Left ventricle myocardium superior (tissue), 1 donor: ENCODE measurements at places on chromosomes 11 and 22. TPM values are rescaled to one million over a fixed set of nuclear protein-coding genes. Genes with fewer than 3 reads are reported as not detected.

DNA sequence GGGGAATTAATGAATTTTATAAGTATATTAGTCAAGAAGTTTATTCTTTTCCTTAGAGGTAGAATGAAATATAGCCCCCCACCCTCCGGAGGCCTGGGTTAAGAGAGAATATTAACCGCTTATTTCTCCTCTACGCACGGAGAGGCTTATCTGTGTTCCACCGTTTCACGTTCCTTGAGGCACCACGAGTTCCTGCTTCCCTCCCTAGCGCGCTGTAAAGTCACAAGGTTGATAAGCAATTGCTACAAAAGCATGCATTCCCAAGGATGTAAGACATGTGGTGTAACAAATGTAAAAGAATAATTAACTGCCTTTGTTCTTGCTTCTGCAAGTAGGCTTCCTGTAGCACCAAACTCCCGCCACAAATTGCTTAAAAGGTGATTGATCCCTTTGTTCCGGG, 1.5 kb upstream of the ANKRD42 start:
- DNase-seq: no peak

DNA sequence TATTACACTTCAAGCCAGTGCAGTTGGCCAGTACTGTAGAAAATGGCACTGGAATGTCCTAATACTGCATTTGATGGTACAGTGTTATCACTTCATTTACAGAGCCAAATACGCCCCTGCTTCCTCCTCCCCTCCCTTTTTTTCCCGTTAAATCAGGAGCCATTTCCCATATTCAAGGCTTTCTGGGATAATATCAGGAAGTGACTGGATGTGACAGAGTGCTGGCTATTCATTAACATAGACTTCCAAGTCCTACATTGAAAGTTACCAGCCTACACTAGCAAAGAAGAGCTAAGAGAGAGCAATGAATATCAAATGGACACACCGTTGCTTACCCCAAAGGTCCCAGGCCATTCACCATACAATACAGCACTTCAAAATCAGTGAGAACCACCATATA, 32.1 kb upstream of the ABCC8 start:
- no peak for DNase-seq

DNA sequence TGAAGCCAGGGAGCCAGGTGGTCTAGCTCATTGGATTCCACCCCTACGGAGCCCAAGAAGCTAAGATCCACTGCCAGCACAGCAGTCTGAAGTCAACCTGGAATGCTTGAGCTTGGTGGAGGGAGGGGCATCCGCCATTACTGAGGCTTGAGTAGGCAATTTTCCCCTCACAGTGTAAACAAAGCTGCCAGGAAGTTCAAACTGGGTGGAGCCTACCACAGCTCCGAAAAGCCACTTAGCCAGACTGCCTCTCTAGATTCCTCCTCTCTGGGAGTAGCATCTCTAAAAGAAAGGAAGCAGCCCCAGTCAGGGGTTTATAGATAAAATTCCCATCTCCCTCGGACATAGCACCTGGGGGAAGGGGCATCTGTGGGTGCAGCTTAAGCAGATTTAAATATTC, 620.3 kb downstream of the NELL1 start:
- no peak for DNase-seq

DNA sequence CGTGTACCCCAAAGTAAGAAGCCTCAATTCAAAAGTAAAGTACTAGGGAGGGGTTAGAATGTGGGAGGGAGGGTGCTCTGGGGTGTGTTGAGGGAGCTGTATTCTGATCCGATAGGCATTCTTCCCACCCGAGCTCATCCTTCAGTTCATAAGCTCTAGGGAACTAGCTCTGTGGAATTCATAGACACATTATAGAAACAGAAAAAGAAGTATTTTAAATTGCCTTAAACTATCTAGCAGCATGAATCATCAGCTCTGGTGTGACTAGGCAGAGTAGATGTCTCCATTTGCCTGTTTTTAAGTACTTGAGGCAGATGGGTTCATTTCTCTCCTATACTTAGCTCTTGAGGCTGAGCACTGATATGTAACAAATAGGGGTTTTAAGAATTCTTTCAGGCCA, 7.3 kb upstream of the SGSM3 start:
- no peak for DNase-seq

GRCh38 chr11:61048368-61049062, 53.8 kb upstream of the CD5 start:
- DNase-seq: no peak

DNA sequence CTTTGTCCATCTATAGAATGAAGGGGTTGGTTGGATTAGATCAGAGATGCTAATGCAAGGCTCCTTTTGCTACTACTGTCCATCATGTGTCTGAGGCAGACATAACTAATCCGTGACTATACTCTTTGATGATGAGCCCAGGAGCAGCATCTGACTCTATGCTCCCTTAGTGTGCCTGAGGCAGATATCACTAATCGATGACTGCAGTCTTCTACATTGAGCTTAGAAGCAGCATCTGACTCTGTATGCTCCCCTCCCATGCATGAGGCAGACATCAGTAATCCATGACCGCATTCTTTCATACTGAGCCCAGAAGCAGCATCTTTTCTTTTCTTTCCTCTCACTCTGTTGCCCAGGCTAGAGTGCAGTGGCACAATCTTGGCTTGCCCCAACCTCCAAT, 4.2 kb downstream of the TCN2 start:
- DNase-seq: no peak

The TRIM29 gene
- total RNA-seq: 0.50 TPM

The GNAZ gene
- total RNA-seq: 3.3 TPM

The FAM111B gene
- 0.84 TPM for total RNA-seq

The FAM180B gene
- not detected for total RNA-seq
